ENCODE measurements at places on chromosomes 7 and 10.

GRCh38 chr7:1085266-1085665 lies 2.6 kb upstream of the GPER1 start:
- no peak for DNase-seq

DNA sequence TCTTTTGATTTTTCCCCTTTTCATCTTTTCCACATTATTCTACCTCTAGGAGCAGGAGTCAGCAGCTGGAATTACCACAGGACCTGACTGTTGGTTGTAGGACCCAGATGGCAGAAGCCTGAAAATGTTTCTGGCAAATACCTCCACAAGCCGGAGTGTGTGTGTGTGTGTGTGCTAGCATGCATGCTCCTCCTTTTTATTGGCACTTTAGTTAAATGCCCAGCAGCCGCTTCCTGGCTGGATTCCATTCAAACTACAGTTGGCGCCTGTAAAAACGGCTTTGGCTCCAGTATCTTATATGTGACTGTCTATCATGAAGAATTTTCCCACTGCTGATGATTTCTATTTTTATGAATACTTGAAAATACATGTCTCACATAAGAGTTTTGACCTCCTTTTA lies 319.7 kb upstream of the SP4 start:
- no peak for DNase-seq

DNA sequence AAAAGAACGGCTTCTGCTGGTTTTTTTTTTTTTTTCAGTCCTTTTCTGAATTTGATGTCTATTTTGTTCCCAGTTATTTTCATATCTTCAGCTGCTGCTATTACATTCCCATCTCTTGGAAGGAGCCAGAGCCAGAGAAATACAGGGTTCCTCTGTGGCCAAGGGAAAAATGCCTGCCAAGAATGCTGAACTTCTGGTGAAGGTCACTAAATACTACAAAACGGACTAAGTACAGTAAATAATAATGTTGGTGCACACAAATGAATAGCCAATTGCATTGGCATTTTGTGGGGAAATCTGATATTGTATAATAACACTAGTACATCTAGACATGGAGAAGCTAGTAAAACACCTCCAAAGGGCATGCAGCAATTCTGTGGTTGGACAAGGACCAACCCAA lies 56.3 kb upstream of the ZEB1 start:
- DNase-seq = no peak

- no peak for DNase-seq
Observed at GRCh38 chr10:128173386-128173785, 47.2 kb upstream of the MKI67 start.

- DNase-seq = no peak
Observed at GRCh38 chr10:72008096-72008981, 44.1 kb downstream of the CHST3 start.

- no peak for DNase-seq
Observed at GRCh38 chr7:10104292-10104691, 869.4 kb upstream of the PHF14 start.

Data from caudate nucleus (tissue), 63 donors.